GM19239 (cell line): ENCODE measurements at places on chromosomes 6 and 20.

DNA sequence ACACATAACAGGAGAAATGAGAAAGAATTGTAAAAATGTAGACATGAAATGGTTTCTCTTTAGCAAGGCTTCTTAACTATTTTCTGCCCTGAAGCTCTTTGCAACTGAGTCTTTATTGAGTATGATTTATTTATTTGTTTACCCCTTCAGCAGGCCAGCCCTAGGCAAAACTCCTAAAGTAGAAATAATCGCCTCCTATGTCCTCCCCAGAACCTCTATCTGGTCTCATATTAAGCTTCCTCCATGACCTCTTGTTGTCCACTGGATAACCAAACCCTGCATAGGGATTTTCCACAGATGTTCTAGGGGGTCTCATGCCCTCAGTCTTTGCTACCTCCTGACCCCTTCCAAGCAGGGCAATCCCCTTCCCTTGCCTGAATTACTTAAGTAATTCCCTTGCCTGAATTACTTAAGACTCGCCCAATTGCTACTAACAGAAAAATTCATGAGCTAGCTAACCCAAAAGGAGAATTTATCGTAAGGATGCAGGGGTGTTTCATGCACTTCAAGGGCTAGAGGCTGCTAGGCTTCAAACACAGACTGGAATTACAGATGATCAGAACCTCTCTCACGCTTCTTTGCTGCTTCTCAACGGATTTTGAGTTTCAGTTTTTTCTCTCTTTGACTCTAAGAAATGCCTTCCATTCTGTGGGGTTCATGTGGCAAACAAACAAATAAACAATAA lies 425.9 kb upstream of the RNF217 start:
- no peak for DNase-seq

- no peak for DNase-seq
These were observed 22.4 kb upstream of the TASP1 start for GRCh38 chr20:13661070-13661685.

GRCh38 chr20:33507461-33507860 lies 17.6 kb downstream of the CBFA2T2 start:
- no peak for DNase-seq

DNA sequence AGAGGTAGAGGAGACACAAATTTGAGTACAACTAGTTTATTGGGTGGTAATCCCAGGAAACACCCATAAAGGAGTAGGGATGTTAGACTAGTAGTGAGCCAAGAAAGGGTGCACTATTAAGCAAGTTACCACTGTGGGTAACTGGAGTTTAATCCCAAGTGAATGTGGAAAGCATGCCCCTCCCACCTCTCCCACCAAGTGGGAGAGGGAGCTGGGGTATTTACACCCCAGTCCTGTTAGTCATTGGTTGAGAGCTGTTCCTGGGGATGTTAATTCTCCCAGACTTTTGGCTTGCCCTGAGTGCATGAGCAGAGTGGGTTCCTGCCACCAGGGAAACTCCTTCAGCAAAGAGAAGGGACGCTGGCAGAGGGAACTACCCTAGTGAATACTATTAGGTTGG lies 49.2 kb upstream of the ZFP64 start:
- no peak for DNase-seq

DNA sequence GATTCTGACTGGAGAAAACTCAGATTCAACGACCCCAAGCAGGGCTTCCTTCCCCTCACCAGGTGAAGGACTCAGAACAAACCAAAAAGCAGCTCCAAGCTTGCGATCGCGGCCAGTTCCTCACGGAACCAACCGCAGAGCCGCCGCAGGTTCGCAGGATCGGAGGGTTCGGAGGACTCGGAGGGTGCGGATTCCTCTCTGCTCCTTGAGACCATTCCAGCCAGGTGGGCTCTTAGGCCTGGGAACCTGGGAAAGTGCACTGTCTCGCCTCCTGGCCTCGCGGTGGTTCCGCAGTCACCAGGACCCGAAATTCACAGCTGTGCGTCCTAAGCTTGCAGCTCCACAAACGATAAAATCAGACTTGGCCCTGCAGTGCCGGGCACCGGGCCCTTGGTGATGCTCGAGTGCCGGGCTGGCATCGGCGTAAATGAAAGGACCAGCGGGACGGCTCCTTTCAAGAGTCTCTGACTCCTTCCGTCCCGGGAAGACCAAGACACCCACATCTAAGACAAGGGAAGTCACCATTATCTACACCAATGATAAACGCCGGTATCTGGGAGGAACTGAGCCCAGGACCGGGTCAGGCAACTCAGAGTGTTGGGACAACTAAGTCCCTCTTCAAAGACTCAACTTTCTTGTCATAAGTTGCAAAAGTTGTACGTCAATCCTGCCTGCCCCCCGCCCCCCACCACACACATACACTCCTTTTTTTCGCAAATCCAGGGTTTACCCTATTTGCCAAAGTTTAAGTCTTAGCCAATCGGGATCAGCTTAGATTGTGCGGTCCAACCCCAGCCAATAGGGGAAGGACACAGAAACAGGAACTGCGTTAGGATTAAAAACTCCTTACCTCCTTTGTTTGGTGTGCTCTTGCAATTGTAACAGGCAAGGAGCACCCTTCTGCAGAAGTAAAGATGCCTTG lies 69.8 kb upstream of the PRSS16 start:
- DNase-seq = no peak

- DNase-seq = no peak
These were observed 808.4 kb upstream of the CITED2 start for GRCh38 chr6:140182821-140183220.
